Posterior vena cava (tissue), 2 donors: ENCODE measurements at places on chromosomes 5 and 9. TPM values are rescaled to one million over a fixed set of nuclear protein-coding genes. Genes with fewer than 3 reads are reported as not detected.

The SNCAIP gene
- total RNA-seq = 3.8 TPM

The FAM200C gene
- 4.8 TPM for total RNA-seq

The BNIP1 gene
- total RNA-seq = 11.6 TPM

The STC2 gene
- total RNA-seq = 4.2 TPM

The SAP30L gene
- total RNA-seq = 50.5 TPM

The EIF4E1B gene
- total RNA-seq = not detected

The GNAQ gene
- 69.4 TPM for total RNA-seq

The CDKN2B gene
- 7.1 TPM for total RNA-seq

The TAF11L5 gene
- total RNA-seq = not detected

The NPM1 gene
- total RNA-seq = 500 TPM

The TXNDC8 gene
- total RNA-seq = not detected

The MYOT gene
- total RNA-seq = 3.1 TPM

The MYO10 gene
- total RNA-seq = 8.5 TPM

The SLC27A6 gene
- total RNA-seq = not detected

The PCDHB5 gene
- total RNA-seq = 3.1 TPM

The CER1 gene
- not detected for total RNA-seq
